Inflammatory macrophage treated with lipopolysaccharide for 4 hours (primary cell): ENCODE measurements at places on chromosomes 4 and X.

- DNase-seq = no peak
Measured at GRCh38 chr4:150600812-150601445, 19.0 kb downstream of the MAB21L2 start.

GRCh38 chr4:30836231-30836630, 116.1 kb downstream of the PCDH7 start:
- DNase-seq = no peak

GRCh38 chr4:54712206-54712605, 54.4 kb downstream of the KIT start:
- no peak for DNase-seq

DNA sequence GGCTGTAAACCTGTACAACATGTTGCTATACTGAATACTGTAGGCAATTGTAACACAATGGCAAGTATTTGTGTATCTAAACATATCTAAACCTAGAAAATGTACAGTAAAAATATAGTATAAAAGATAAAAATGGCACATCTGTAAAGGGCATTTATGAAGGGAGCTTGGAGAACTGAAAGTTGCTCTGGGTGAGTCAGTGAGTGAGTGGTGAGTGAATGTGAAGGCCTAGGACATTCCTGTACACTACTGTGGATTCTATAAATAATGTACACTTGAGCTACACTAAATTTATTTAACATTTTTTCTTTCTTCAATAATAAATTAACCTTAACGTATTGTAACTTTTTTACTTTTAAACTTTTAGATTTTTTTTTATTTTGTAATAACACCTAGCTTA, 5.0 kb upstream of the SHROOM4 start:
- no peak for DNase-seq

- DNase-seq = no peak
Measured at GRCh38 chr4:72951628-72952027, 117.9 kb downstream of the COX18 start.

GRCh38 chr4:82373486-82373815, 340 bp downstream of the HNRNPD start:
- DNase-seq = no peak

- no peak for DNase-seq
Measured at GRCh38 chr4:154908168-154908567, 127.1 kb downstream of the RBM46 start.

GRCh38 chrX:41895826-41896225, 27.5 kb downstream of the CASK start:
- no peak for DNase-seq

DNA sequence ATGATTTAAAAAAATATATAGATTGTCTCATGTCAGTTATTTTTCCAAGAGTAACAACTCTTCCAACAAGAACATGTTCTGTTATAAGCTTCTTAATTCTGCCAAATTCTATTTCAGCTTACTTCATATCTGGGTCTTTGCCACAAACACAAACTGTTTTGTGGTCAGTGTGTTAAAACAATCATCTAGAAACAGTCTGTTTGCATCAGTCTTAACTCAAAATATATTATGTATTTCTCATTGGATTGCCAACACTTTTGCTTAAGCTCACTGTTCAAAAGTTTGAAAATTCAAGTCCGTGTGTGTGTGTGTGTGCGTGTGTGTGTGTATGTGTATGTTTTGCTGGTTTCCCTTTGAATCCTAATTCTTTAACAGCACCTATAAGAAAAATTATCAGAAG, 752.3 kb upstream of the NDST4 start:
- no peak for DNase-seq

GRCh38 chr4:7291372-7292114, 99.2 kb downstream of the SORCS2 start:
- no peak for DNase-seq

DNA sequence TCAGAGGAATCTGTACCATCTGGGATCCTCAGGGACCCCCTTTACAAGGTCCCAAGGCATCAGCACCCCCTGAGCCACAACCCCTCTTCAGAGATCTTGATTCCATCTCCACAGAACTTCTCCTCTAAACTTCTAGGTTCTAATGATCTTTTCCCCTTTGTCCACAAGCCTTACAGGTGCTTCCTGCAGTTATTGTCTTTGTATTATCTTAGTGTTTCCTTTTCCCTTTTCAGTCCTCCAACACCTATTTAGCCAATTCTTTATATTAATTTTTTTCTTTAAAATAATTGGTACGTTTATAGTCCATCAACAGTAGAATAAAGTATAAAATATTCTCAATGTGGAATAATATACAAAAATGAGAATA, 35.2 kb upstream of the FAM241A start:
- DNase-seq = no peak

DNA sequence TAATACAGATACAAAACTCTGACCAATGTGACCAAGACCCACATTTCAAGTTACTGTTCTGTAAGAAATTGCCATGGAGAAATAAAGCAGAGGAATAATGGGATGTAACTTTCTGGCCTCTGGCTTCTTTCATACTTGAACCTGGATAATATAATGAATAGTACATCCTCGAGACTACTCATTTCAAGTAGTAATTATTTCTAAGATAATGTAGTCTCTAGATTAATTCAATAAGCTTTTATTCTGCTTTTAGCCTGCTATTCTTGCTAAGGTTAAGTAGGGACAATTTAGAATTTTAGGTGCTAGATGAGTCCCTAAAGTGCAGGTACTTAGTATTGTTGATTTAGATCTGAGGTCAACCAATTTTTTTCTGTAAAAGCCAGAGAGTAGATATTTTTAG, 178.7 kb upstream of the IL15 start:
- DNase-seq = no peak

- DNase-seq = peak; percentile 75
Measured at GRCh38 chr4:67700116-67700737, 728 bp downstream of the UBA6 start.

DNA sequence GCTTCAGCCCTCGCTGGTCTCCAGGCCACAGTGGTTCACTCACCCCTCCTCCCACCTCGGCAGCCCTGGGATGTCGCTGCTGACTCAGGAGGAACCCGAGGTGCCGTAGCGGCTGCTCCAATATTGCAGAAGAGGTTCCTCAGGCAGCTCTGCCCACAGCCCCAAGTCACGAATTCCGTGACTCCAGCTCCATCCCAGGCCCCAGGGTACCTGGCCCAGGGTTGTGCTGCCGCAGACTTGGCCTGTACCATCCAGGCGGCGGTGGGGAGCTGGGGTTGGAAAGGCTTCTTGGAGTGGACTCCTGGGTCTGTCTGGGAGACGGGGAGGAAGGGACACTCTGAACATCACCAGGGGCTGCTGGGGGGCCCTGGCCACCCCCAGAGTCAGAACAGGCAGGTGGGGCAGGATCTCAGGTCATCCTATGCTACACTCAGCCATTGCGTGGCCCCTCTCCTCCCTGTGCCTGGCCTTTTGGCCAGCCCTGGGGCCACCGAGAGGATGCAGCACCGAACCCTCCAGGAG, 728 bp upstream of the HGFAC start:
- DNase-seq = peak; percentile 42

- DNase-seq = peak; percentile 40
Measured at GRCh38 chr4:79650794-79651431, 242.9 kb upstream of the GK2 start.

DNA sequence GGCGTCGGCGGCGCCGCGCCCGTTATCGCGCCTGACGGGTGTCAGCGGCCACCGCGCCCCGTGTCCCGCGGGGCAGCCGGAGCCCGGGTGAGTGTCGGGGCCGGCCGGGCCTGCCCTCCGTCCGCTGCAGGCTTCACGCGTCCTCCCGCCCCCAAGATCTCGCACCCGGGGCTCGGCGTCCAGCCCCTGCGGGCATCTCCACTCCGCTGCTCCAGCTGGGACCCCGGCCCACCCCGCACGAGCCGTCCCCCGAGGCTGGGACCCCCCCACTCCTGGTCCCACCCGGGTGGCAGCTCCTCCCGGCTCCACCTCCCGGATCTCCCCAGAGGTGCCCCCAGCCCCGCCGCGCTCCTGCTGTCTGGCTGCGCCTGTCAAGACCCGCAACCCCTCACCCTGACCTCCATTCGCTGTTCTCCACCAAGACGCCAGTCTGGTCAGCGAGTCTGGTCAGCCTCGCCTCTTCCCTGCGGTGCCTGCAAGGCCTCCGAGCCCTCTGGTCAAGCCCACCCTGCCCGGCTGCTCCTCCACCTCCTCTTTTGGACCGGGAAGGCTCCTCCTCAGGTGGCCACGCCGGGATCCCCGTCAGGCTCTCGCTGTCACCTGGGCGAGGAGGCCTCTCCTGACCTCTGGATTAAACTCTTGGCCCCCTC, 66.0 kb upstream of the NKX1-1 start:
- no peak for DNase-seq

DNA sequence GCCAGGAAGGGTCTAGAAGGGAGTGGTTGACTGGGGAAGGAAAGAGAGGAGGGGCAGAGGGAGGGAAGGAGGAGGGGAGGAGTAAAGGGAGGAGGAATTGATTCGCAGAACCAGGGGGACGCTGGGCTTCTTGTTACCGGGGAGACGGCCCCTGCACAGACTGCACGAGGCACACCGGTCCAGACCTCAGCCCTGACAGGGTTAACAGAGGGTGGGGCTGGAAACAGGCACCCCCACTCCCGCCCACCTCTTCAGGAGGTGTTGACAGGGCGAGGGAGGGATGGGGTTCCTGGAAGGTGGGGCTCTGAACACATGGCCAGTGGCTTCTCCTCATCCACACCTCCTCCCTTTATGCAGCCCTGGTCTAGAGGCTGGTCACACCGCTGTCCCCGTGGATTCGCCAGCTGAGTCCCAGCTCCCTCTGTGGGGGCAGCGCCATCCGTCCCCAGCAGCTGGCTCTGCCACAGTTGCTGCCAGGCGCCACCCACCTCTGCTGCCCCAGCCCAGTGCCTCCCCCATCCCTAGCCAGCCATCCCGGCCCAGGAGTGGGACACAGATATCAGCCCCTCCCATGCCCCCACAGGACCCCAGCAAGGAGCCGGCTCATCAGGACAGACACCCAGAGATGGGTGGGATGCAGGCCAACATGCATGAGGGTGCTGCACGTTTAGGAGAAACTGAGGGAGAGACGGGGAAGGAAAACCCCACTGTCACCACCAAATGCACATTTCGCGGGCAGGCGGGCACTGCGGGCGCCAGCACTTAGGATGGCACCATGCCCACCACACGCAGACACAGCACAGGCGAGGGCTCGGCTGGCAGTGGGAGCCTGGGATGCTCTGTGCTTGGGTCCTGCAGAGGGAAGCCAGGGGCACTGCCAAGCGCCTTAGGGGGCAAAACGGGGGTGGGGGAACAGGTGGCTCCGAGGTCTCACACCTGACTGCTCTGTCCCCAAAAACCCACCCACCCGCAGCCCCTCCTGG, 87.6 kb downstream of the ABLIM2 start:
- DNase-seq = no peak

- DNase-seq = peak; percentile 5
Measured at GRCh38 chrX:75067931-75068330, 88.2 kb downstream of the ABCB7 start.

GRCh38 chr4:137307806-137308205, 224.5 kb downstream of the PCDH18 start:
- DNase-seq = no peak

- DNase-seq = peak; percentile 94
Measured at GRCh38 chr4:127698789-127699200, 31.4 kb upstream of the SLC25A31 start.

GRCh38 chrX:17944833-17945497, 83.9 kb upstream of the RAI2 start:
- DNase-seq = peak; percentile 14

- peak; percentile 72 for DNase-seq
Measured at GRCh38 chr4:109998867-109999584, 86.3 kb downstream of the EGF start.

- no peak for DNase-seq
Measured at GRCh38 chr4:85086721-85087120, 120.2 kb upstream of the WDFY3 start.

DNA sequence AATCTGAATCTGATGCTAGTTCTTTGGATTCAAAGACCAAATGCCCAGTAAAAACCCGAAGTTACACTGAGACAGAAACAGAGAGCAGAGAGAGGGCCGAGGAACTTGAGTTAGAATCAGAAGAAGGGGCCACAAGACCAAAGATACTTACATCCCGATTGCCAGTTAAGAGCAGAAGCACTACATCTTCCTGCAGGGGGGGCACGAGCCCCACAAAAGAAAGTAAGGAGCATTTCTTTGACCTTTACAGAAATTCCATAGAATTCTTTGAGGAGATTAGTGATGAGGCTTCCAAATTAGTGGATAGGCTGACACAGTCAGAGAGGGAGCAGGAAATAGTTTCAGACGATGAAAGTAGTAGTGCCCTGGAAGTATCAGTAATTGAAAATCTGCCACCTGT, 309.3 kb downstream of the ANK2 start:
- DNase-seq = no peak

- no peak for DNase-seq
Measured at GRCh38 chr4:128502818-128503527, 215.4 kb upstream of the PGRMC2 start.

DNA sequence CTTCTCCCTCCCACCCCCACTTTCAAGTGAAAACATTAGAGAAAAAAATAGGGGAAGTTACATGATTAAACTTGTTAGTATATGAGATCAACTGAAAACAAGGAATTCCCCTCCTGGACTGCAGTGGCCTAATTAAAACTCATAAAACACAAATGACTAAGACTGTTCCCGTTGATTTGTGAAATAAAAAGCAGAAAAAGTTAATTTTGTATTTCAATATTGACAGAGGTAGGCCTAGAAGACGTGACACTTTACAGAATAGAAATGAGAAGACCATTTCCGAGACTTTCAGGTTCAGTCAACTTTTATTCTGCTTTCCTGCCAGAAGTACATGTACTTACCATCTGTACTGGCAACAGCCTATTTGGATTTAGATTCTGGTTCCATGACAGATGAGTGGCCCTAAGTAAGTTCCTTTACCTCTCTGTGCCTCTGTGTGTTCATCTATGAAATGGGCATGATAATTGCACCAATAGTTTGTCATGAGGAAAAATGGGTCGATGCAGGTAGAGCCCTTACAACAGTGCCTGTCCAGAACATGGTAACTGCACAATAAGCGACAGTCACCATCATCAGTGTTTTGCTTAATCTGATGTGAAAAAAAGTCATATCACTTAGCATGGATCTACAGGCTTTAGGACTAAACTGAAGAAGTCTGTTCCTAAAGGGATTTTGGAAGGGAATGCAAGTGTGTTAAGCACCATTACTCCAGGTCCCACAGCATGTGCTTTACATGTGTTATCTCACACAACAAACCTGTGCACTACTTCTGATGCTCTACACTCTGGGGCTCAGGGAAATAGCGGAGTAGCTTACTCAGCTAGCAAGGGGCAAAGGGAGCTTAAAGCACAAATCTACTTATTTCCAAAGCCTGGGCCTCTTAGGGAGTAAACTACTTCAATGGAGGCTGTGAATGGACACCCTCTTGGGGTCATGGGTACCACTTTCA, 562.3 kb upstream of the DIPK2B start:
- peak; percentile 82 for DNase-seq
